SJSA1 (cell line): ENCODE measurements at places on chromosomes 11 and 22.

DNA sequence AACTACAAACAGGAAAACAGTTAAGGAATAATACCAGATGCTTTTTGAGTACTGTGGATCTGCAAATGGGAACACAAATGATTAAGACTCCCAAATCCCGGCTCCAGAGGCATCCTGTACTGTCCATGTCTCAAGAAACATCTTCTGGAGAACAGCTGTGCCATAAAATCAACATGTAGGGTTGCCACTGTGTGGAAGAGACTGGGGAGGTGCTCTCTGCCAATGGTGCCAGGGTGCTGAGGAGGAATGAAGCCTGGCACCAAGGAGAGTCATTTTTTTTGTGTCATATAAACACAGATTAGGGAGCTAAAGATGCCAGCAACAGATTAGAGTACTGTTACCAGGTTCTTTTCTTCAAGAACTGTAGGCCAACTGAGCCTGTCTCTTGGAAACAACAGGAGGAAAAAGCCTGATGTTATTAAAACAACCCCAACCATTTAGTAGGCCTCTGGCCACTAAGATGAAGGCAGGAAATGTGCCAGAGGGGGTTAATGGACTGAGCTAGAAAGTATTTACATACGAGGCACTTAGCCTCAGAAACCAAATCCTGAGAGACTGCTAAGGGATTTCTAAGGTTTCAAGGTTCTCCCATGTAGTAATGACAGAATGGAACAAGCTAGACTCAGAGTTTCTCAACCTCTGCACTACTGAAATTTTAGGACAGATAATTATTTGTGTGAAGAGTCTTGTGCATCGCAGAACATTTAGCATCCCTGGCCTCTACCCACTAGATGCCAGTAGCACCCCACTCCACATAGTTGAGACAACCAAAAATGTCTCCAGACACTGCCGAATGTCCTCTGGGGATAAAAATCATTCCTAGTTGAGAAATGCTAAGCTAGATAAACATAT, 54.6 kb upstream of the CHRM4 start:
- DNase-seq, result no peak

DNA sequence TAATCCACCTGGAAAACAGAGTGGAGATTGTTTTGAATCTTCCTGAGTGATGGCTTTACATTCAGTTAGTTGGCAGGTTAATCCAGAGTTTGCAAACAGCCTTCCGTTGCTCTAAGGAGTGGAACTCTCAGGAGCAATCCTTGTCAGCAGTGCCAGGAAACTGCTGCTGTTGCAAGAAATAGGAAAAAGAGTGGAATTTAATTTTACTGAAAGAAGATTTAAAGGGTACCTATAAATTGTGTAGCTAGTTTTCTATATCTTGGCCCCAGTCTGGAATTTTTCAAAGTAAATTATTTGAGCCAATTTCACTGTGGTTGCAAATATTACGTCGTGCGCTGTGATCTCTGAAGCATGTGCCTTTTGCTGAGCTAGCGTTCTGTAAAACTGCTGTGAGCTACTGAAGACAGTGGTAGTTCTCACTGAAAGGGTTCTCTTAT, 55.5 kb upstream of the SLC5A12 start:
- no peak for DNase-seq

DNA sequence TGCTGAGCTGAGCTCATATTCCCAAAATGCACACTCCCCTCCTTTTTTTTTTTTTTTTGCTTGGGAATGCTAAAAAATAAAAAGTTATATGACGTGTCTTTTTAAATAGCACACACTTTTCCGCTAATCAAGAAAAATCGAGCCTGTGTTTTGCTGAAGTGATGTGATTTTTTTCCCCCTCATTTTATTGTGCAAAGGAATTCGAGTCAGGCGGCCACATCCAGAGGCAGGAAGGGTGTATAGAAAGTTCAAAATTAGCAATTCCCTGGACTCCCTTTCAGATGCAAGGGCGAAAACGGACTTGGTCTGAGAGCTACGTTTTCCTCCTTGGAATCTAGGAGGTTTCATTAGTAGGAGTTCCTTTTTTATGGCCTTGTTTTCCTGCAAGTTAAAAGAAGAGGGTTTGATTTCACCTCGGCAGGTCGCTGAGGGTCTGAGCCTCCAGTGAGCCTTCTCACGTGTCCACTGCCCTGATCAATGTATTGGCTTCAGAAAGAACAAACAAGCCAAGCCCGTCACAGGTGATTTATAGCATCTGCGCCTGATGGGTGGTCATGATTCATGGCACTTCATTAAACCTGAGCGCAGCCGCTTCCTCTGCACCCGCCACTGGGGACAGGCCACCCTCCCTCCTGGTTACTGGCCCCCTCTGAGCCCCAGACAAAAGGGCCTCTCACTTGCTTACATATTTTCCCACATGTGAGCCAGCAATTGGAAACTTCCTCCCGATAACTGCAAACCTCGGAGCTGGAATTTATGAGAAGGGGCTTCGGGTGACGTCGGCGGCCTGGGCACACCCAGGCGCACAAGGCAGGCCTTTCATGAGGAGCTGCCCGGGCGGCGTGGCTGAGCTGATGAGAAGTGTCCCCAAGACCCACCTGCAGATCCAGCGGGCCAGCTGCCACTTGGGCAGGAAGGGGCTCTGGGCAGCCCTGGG, 64.4 kb upstream of the LINC01488 start:
- DNase-seq, result peak; percentile 94

GRCh38 chr11:66014804-66015453, 3.1 kb downstream of the CST6 start:
- no peak for DNase-seq

DNA sequence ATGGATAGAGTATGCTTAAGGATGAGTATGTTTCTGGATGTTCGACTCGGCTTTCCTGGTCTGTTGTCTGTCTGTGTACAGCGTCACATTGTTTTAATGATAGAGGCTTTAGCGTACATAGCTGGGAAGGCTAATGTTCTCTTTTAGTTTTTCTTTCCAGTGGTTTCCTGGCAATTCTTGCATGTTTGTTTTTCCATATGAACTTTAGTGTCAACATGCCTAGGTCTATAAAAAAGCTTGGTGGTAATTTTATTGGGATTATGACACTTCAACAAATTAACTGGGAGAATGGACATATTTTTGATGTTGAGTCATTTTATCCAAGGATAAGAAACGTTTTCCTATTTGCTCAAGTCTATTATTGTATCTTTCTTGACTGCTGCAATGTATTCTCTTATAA, 17.6 kb downstream of the F2 start:
- no peak for DNase-seq

DNA sequence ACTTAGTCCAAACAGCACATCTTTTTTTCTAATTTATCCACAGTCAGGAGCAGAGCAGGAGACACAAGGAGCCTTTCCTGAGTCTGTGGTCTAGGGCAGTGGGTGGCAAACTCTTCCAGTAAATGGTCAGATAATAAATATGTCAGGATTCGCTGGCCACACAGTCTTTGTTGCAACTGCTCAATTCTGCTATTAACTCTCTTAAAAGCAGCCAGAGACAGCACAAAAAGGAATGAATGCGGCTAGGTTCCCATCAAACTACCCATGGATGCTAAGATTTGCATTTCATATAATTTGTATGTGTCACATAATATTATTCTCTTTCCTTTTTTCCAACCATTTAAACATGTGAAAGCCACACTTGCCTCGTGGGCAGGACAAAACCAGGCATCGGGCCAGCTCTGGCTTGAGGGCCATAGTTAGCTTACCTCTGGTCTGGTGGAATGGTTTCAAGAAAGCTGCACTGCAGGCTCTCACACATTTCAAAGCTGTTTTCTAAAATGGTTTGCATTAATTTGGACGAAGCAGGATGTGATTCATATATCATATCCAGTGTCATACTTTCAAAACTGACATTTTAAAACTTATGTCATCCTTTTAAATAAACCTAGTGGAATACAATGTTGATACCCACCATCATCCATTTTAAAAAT, 64.7 kb upstream of the CD5 start:
- no peak for DNase-seq

- DNase-seq, result no peak
Measured at GRCh38 chr11:119706887-119707286, 22.1 kb downstream of the NECTIN1 start.

- DNase-seq, result no peak
Measured at GRCh38 chr11:42571878-42572610, 739.8 kb upstream of the API5 start.

- DNase-seq, result no peak
Measured at GRCh38 chr11:13289081-13289480, 11.5 kb downstream of the BMAL1 start.

DNA sequence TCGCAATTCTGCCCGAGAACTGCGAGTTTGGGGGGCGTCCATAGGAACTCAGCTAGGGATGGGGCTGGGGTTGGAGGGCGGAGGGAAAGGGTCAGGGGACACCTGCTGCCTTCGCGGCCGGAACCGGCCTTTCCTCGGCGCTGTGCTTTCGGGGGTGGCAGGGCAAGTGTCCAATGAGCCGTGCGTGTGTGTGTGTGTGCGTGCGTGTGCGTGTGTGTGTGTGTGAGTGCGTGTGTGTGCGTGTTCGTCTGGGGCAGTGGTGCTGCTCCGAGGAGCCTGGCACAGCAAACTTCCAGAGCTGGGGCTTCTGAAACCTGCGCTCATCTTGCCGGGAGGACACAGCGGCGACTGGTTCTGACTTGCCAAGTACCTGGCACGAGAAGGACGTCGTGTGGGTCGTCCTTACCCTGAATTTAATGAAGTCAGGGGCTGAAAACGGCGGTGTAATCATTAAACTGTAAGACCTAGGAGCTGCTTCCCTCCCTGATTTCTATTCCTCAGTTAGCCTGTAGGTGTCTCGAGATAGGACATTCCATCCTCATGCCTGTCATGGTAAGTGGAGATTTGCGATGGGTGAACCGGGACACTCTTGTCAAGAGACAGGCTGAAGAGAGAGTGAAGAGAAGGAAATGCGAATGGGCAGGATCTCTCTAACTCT, 27.0 kb upstream of the AMOTL1 start:
- no peak for DNase-seq

GRCh38 chr22:45169591-45170466, 6.1 kb downstream of the NUP50 start:
- no peak for DNase-seq

- DNase-seq, result no peak
Measured at GRCh38 chr11:34564807-34565241, 51.2 kb upstream of the ELF5 start.

GRCh38 chr22:46673662-46674236, 53.6 kb downstream of the GRAMD4 start:
- DNase-seq, result no peak

GRCh38 chr11:47101406-47101805, 75.3 kb downstream of the ARFGAP2 start:
- DNase-seq, result no peak

GRCh38 chr11:22577854-22578253, 47.8 kb downstream of the FANCF start:
- no peak for DNase-seq

- DNase-seq, result no peak
Measured at GRCh38 chr11:9607511-9607899, 34.0 kb downstream of the WEE1 start.

GRCh38 chr11:117824571-117825537, at the start of gene FXYD2:
Gene FXYD2 (minus strand): TSS chr11:117824744. CDS start chr11:117824678, 66 bp downstream.
- DNase-seq, result no peak

- DNase-seq, result no peak
Measured at GRCh38 chr22:44621401-44622146, 80.4 kb upstream of the PRR5 start.

GRCh38 chr11:45022294-45023064, 71.8 kb upstream of the TP53I11 start:
- no peak for DNase-seq

GRCh38 chr22:22068025-22068424, 85.4 kb upstream of the TOP3B start:
- DNase-seq, result no peak

DNA sequence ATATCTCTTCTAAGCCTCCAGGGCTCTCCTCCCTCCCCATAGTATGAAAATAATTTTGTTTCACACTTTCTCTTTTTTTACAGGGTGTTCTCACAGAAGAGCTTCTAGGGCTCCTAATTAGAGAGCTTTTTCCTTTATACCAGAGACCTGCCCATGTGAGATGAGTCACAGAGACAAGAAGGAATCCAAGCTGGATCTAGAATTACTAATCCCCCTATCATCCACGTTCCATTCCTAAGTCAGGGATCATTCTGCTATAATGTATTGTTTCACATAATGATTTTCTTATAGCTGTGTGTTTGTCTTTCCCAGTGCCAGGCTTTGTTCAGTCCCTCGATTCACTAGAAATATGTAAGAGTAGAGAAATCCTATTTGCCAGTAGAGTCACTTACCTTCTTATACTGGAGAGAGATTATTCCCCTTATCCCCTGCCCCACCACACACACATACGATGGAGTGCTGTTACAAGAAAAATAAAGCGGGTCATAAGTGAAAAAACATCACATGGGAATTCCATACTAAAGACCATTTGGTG, 778.3 kb upstream of the LRRC4C start:
- DNase-seq, result no peak

DNA sequence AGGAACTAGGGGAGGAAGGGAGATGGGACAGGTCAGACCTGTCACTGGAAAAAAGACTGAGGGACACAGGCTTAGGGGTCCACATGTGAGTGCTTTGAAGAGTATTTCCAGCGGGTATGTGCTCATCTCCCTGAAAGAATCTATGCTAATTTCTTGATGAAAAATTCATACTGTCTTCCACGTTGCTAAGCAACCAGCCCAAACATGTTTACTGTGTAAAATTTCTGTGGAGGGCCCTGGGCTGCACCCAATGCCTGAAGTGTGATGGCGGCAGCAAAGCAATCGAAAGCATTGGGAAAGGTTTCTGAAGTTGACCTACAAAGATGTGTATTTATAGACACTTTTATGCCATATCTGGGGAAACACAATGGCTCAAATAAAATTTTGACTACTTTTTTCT, 7.4 kb downstream of the SYT13 start:
- DNase-seq, result no peak

- DNase-seq, result no peak
Measured at GRCh38 chr11:96614846-96615245, 225.0 kb downstream of the JRKL start.

GRCh38 chr11:125170001-125170509, 5.5 kb downstream of the PKNOX2 start:
- no peak for DNase-seq

DNA sequence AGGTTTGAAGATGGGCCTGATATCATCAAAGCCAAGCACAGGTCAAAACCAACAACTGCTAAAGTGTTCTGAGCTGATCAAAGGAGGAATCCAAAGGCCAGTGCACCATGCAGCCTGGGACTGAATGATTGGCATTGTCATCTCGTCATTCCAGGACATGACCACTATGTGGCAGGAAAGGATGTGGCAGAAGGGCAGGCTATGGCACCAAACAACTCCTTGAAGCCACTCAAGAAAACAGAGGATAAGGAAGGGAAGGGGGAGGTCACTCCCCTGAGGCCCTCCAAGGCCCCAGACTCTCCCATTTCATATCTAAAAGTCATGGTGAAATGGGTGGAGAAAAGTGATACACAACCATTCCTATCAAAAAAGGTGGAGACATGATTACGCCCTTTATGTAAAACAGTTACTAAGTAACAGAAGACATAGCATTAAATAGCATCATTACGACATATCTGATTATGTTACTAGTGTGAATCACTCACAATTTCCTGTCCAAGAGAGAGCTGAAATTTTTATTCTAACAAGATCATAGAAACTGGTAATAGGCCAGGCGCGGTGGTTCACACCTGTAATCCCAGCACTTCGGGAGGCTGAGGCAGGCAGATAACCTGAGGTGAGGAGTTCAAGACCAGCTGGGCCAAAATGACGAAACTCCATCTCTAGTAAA, 49.3 kb downstream of the AHNAK start:
- peak; percentile 69 for DNase-seq

GRCh38 chr11:90756617-90757016, 533.8 kb upstream of the CHORDC1 start:
- no peak for DNase-seq

GRCh38 chr22:26972286-26972685, 314.9 kb downstream of the MIAT start:
- no peak for DNase-seq

GRCh38 chr11:63770763-63771162, 2.2 kb upstream of the ZFTA start:
- no peak for DNase-seq
